ENCODE measurements at places on chromosomes 1 and 21.

- no peak for DNase-seq
These were observed 492 bp downstream of the HLX start for GRCh38 chr1:220879509-220880361.

- DNase-seq: no peak
These were observed 99.3 kb upstream of the ETV3 start for GRCh38 chr1:157237522-157237921.

GRCh38 chr1:230243583-230244353 lies 176.7 kb downstream of the GALNT2 start:
- DNase-seq: no peak

DNA sequence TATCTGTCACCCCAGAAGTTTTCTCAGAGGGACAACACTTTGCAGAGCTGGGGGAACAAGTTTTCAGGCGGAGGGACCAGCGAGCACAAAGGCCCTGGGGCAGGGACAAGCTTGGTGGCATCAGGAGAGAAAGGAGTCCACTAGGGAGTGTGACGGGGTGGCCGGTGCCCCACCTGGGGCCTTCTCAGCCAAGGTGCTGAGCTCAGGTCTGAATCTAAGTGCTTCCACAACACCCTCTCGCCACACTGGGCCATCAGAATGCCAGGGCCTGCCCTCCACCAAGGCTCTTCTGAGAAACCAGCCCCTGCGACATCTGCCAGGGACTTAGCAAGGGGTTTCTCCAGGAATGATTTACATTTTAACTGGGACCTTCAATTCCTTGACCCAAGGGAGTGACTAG lies 7.8 kb upstream of the TNFRSF8 start:
- no peak for DNase-seq

DNA sequence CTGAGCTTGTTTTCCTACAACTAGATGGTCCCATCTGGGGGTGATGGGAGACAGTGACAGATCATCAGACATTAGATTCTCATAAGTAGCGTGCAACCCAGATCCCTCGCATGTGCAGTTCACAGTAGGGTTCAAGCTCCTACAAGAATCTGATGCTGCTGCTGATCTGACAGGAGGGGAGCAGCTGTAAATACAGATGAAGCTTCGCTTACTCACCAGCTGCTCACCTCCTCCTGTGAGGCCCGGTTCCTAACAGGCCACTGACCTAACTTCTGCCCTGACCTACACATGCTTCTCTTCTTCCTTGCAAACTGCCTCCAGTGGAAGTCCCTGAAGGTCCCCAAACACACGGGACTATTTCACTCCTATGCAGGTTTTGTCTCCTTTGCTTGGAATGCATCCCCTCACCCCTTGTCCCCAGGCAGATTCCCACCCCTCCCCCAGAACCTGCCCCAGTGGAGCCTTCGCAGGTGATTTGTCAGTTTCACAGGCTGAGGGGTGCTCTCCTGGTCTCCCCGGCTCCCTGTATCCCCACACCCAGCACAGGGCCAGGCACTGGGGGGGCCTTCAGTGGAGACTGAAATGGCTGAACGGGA lies 5.7 kb upstream of the ZBTB48 start:
- no peak for DNase-seq

DNA sequence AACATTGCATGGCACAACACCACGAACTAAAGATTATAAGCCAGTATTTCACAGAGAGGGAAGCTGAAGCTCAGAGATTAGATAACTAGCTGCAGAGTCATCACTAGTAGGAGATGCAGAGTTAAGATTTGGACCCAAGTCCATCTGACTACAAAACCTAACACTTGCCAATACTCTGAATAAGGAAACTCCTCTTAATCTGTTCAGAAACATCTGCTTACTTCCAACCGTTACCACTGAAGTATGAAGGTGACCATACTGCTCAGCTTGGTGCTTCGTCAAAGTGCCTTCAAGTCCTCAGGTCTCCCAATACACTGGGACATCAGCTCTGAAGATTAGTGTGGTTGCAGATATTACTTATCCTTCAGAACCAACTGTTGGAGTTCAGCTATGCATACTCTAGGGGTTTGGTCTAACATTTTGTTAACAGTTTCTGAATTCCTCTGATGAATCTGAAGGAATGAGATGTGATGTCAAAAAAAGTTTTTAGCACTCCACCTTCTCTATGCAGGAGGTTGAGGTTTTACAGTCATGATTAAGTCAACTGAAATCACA lies 179.6 kb downstream of the TPR start:
- no peak for DNase-seq

- DNase-seq: no peak
These were observed 48.7 kb downstream of the NENF start for GRCh38 chr1:212481438-212481767.
